NAMALWA (cell line): ENCODE measurements at places on chromosomes 1 and 21.
A peak's percentile ranks its signal among the peaks of the same experiment; 100 is the strongest.

DNA sequence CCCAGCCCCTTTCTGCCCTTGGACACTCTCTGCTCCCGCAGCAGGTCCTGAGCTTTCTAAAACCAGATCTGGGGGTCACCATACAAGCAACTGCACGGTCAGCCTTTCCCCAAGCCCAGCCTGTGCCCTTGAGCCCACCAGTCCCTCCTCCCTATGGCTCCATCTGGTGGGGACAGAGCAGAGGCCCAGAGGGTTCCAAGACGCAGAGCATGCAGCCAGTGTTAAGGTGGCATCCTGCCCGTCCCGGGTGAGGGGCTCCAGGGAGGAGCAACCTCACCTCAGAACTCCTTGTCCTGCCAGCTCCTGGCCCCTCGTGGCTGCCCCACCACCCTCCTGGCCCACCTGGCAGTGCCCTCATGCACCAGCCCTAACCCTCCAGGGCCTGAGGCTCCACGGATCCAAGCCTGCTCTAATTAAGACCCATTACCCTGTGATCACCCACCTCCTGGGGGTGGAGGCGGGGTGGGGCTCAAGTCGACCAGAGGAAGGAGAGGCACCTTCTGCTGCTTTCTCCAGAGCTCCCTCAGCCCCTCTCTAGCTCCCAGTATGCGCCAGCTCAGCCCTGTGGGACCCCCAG lies 8.5 kb downstream of the CHD5 start:
- DNase-seq, result peak; percentile 54

DNA sequence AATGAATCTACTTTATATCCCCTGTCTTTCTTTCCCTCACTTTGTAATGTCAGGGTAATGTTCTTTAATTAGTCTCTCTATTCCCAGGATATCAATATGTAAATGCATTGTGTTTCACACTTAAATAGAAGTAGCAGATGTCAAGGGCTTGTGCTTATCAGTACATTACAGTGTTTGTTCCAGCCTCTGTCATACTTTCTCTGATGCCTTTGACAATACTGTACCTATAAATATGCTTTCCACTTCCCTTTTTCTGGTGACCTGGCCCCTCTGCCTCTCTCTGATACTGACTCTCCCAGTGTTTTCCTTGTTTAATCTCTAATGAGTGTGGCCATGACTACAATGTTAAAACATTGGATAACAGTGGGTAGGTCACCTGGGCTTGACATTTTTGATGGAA lies 862.0 kb upstream of the NEGR1 start:
- no peak for DNase-seq

- DNase-seq, result no peak
Observed at GRCh38 chr1:2908561-2908960, 107.1 kb upstream of the TTC34 start.

- no peak for DNase-seq
Observed at GRCh38 chr1:226734611-226735153, 4.4 kb downstream of the ITPKB start.

- DNase-seq, result peak; percentile 89
Observed at GRCh38 chr1:32249831-32250525, 1.1 kb upstream of the LCK start.
